ENCODE measurements at places on chromosomes 1 and 21. TPM values are rescaled to one million over a fixed set of nuclear protein-coding genes. Genes with fewer than 3 reads are reported as not detected.

Gene S100A1
- total RNA-seq = not detected

Gene FCRL2
- total RNA-seq = not detected

Gene RNPEP
- total RNA-seq = 70.1 TPM

Gene KRTAP10-3
- total RNA-seq = not detected

DNA sequence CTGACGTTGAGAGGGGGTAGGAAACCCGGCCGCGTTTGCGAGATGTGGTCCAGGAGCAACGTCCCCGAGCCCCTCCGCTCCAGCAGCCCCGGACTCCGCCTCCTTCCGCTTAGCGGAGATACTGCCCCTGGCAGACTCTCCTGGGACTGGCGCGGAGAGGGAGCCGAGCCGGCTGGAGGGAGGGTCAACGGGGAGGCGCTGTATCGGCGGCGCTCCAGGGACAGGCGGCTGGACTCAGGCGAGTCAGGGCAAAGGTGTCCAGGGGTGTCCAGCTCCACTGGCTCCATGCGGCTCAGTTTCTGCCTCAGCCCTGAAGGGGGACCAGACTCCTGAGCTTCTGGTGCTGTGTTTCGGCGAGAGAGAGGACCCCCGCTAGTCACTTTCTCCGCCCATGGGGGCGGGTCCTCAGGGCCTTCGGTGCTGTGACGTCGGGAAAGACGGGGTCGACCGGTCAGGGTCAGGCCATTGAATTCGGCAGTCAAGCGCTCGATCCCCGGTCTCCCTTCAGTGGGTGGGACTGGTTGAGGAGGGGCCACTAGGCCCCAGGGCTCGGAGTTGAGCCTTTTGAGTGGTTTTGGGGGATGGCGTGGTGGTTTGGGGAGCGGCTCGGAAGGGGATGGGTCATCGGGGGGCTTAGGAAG is 2.8 kb upstream of the LIX1L start:
- DNase-seq = peak; percentile 75

Gene MPL
- total RNA-seq = 6.2 TPM

Gene PCAT6
- total RNA-seq = 2.0 TPM

GRCh38 chr1:16907870-16908758 is 12.3 kb downstream of the RNU1-2 start:
- DNase-seq = no peak

DNA sequence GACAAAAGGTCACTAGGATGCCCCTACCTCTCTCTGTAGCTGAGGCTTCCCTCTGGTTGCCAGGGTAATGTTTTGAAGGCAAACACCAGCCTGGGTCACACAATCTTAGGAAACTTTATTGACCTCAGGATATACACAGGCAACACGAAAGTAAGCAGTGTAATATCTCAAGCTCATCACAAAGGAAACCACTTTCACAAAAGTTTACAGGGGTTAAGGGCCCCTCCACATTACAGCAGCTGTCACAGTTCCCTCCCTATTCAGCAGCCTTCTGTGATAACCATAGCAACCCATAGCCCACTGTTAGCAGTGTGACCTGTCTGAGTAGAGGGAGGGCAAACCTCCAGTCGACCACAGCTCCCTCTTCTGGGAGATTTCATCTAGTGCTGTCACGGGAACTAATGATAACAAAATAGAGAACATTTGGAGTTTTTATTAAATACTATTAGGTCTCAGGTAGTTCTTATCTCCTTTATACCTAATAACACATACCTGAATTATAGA is 149.8 kb downstream of the PTPRC start:
- DNase-seq = peak; percentile 57

DNA sequence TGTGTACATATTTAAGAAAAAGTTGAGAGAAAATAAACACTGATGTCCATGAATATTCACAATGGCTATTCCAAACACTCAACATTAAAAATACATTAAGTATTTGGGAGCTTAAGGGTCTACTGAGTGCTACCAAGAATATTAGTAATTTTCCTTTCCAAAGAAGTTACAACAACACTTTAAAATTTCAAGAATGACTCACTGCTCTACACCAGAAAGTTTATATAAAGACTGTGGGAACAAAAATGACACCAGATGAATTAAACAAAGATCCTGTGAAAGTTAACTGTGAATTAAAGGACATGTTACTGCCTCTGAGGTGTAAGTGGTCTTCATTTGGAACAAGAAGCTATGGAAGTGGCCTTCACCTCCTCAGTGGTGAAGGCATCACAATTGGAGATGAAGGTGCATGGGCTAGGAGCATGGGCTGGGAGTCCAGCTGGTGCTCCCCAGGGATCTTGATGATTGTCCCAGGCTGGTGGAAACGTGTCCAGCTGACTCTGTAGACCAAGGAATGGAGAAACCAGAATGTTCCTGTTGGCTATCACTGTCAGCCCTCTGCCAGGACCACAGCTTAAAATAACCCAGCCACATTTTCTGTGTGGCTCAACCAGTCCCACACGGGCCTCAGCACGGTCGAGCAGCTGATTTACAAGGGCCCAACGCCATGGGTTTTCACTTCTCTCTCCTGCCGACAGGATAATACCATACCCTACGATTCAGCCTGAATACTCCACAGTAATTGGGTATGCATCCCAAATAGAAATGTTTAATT is 28.8 kb downstream of the TAF5L start:
- DNase-seq = no peak

DNA sequence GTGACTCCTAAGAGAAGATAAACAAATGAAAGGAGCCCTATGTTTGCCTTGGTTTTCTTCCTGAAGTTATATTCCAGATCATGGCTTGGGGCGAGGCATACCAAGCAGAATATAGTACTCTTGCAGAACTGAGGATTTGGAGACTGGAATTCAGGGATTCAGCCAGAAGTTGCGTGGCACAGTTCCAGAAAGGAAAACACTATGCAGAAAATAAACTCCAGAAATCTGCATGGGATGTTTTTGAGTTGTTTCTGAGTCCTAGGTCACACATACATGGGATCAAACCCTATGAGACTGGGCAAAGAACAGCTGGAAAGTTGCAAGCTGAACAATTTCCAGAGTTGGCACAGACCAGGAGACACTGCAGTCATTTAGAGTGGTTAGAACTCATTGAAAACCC is 42.9 kb upstream of the IFFO2 start:
- no peak for DNase-seq

GRCh38 chr1:244011271-244011670 is 39.8 kb upstream of the ZBTB18 start:
- no peak for DNase-seq

- DNase-seq = no peak
Observed at GRCh38 chr1:235784950-235785349, 81.8 kb downstream of the LYST start.

Gene PIK3CD
- total RNA-seq = 30.3 TPM

- DNase-seq = peak; percentile 10
Observed at GRCh38 chr1:226763905-226764264, 24.8 kb upstream of the ITPKB start.

- DNase-seq = no peak
Observed at GRCh38 chr1:100604372-100604771, 66.4 kb downstream of the GPR88 start.

Measured in endothelial cell (in vitro differentiated cells).